ENCODE measurements at places on chromosomes 5 and 9. TPM values are rescaled to one million over a fixed set of nuclear protein-coding genes. Genes with fewer than 3 reads are reported as not detected.

DNA sequence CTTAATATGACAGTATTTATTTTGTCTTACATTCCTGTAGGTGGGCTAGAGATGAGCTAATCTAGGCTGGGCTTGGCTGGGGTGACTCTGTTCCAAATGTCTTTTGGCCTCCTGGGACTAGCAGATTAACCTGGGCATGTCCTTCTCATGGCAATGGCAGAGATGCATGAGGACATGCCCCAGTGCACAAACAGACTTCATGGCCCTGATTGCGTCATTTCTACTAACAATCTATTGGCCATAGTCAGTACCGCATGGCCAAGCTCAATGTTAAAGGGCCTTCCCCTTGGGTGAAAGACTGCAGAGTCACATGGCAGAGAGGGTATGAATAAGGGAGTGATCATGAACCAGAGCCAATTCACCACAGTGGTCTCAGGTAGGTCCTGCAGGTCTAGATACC, 313.4 kb downstream of the MSX2 start:
- DNase-seq, result no peak

- no peak for DNase-seq
These were observed 263.2 kb downstream of the KCTD16 start for GRCh38 chr5:144433893-144434292.

- DNase-seq, result peak; percentile 72
These were observed 31.8 kb upstream of the CKS2 start for GRCh38 chr9:89278997-89279739.

DNA sequence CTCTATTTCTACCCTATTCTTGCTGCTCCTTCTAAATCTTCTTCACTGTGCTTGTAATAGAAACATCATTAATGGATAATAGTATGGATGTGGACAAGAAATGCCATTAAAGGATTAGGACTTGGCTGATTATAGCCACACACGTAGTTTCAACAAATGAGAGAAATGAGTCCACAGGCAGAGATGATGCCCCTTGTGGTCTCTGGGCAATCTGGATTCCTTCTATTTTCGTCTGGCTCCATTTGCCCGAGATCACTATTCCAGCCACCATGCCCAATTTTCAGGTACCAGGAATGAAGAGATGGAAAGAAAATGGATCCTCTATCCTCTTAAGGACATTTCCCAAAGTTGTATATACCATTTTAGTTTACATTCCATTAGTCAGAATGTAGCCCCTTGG, 13.2 kb downstream of the VLDLR start:
- no peak for DNase-seq

- no peak for DNase-seq
These were observed 5.1 kb upstream of the TCOF1 start for GRCh38 chr5:150352244-150353031.

DNA sequence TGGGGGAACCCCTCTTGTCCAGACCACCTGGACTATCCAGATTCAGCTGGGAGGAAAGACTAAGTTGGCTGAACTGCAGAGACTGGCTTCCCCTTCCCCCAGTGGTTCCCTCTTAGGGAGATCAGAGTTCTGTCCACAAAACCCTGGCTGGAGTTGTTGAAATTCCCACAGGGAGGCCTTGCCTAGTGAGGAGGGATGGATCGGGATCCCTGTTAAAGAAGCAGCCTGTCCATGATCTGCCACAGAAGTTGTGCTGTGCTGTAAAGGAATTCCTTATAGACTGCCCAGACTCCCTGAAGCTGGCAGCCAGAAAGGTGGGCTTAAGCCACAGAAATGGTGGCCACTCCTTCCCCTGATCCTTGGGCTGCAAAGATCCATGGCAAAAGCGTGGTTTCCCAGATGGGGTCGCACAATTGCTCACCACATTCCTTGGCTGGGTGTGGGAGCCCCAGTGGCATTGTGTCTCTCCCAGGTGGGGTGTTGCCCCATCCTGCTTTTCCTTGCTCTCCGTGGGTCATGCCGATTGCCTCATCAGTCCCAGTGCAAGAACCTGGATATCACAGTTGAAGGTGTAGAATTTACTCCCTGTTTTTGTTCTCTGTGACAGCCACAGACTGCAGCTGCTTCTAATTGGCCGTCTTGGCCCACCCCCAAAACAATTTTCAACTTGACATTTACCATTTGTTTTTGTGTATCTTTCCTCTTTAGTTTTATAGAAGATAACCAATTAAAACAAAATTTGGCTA, 342.4 kb downstream of the FGF10 start:
- DNase-seq, result no peak

Gene RAB3C
- total RNA-seq, result not detected

Gene NEUROG1
- not detected for total RNA-seq

Gene CDC20B
- total RNA-seq, result not detected

Gene ADAMTS2
- 44.5 TPM for total RNA-seq

Gene NFIB
- 5.8 TPM for total RNA-seq

Data from fibroblast of villous mesenchyme (primary cell).